ENCODE measurements at places on chromosomes 7 and 10.

DNA sequence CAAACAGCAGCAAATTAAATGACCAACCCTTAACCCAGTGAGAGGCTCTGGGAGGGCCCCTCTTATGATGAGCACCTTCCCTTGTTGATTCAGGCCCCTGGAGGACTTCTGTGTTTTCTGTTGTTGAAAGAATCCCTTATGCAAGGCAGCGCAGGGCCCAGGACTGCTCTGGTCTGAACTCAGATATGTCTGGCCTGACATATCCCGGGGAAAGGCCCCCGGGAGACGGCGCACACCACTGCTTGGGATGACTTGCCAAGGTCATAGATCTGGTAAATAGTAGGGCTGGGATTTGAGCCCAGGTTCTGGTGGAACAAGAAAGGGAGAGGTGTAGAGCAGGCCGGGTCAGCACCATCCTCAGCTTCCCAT, 124.0 kb downstream of the AOAH start:
- DNase-seq = no peak

GRCh38 chr10:78071140-78071856, 37.6 kb downstream of the RPS24 start:
- DNase-seq = no peak

- no peak for DNase-seq
These were observed 9.3 kb downstream of the LIPA start for GRCh38 chr10:89242345-89242684.

DNA sequence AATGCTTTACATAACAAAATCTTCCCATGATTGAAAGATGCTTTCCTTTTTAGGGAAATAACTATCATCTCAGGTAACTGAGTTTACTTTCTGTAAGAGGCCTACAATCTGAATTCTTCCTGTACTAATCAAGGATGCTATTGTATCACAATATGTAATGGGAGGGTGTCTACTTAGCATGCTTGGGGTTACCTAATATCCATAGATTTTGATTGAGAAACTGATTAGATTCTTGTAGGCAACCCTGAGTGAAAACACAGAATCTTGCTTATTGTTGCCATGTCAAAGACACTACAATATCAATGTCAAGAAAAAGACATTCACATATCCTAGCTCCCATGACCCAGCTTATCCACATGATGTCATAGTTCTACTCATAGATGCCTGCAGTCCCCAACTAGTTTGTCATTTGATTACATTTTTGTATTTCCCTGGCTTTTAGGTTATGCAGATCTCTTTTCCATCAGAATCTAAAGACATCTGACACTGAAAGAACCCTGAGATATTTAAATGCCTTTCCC, 62.4 kb downstream of the PON1 start:
- no peak for DNase-seq

DNA sequence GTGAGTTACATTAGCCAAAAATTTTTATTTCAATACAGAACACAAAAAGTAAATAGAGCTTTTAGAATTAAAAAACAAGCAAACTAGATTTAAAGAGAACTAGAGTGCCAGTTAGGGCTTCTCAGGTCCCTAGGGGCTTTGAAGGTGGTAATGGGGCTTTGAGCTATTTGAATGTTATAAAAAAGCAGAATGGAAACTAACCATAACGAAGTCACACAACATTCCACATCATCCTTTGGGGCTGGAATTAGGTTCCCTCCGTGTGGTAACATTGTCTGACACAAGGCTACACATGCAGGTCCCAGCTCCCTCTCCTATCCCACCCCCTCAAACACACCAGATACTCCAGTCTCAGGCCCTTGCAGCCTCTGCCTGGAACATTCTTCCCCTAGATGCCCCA, 15.3 kb downstream of the JAZF1 start:
- DNase-seq = no peak

DNA sequence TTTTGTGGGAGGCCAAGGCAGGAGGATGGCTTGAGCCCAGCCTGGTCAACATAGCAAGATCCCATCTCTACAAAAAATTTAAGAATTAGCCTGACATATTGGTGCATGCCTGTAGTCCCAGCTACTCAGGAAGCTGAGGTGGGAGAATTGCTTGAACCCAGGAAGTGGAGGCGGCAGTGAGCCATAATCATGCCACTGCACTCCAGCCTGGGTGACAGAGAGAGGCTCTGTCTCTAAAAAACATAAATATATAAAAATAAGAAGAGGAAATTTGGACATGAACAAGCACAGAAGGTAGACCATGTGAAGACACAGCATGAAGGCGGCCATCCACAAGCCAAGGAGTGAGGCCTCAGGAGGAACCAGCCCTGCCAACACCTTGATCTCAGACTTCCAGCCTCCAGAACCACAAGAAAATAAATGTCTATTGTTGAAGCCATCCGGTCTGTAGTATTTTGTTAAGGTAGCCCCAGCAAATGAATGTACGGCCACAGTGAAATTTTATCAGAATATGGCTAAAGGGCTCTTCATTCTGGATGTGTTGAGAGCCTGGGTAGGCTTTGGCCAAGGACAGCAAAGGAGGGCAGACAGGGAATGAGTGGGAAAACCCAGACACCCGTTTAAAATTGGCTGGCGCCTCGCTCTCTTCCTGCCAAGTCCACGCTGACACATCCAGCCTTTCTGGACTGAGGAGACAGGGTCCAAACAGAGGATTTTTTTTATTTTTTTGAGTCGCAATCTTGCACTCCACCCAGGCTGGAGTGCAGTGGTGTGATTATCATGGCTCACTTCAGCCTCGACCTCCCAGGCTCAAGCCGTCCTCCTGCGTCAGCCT, 12.9 kb upstream of the GRID2IP start:
- DNase-seq = no peak

DNA sequence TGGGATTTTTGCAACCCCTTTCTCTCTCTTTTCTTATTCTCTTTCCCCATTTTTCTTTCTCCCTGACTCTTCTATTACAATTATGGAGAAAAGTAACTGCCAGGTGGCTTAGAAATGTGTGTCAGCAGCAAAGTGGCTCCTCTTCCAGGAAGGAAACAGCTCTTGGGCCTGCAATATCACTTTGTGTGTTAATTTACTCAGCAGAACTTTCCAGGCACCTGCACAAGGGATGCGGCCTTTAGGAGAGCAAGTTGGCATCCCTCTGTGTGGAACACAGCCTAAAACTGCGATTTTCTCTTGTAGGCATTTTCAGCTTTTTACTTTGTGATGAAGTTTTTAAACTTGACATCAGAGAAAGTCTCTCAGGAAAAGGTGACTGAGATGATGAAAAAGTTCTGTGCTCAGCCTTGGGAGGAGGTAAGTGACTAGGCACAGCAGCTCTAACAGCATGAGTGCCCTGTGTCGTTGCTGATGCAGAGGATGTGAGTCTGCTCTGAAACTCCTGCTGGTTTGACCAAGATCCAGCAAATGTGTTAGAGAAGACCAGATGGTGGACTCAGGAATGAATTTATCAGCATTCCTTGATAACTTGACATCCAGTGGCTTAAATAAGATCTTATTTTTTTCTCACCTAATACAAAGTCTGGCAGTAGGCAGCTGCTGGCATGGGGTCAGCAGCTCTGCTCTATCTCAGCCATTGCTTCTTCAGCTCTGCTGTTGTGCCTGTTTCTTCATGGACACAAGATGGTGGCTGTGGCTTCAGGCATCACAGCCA, 47.4 kb upstream of the CC2D2B start:
- DNase-seq = no peak

DNA sequence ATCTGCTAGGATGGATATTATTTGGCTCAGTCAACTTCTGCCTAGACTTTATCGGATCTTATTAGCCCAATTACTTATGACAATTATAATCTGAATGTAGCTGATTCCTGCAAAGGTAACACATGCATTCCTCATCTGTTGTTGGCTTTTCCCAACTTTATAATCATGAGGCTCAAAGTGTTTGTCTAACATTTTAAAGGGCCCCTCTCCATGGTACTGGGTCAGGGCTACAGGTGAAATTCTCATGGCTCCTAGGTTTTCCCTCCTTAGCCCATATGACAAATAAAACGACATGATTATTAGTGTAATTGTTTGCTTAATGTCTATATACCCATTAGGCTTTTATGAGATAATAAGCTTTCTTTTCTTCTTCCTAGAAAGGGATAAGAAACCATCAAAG, 4.2 kb upstream of the LRGUK start:
- no peak for DNase-seq

GRCh38 chr10:51095444-51095843, 21.2 kb downstream of the PRKG1 start:
- DNase-seq = no peak

GRCh38 chr10:33791272-33791660, 456.8 kb upstream of the NRP1 start:
- no peak for DNase-seq

- DNase-seq = no peak
These were observed 35.3 kb upstream of the ZNF488 start for GRCh38 chr10:47419421-47419820.

DNA sequence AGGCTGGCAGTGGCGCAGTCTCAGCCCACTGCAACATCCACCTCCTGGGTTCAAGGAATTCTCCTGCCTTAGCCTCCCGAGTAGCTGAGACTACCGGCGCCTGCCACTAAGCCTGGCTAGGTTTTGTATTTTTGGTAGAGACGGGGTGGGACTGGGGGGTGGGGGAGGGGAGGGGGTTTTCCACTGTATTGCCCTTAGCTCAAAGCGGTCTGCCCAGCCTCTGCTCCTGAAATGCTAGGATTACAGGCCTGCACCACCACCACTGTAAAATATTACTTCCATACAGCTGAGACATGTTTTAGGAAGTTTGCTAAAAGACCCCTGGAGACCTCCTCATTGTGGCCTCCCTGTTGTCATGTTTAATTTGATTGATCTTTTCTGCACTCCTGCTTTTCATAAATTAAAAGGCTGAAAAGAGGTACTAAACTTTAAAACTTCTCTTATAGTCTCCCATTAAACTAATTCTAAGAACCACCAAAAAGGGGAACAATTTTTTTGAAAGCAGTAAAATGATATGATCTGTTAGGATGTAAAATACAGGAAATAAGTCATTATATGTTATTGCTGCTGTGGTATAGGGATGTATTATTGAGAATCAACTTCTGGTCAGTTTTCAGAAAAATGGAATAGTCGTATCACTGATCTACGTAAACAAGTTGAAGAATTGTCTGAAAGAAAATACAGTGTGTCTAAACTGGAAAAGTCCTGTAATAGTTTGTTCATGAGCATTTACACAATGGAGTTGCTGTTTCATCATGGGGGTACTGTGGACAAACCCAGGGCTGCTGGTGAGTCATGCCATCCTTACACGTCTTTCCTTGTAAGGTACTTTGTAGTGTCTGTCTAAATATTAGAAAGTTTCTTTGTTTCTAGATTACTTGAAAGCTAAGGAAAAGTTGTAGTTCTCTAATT, 72.9 kb upstream of the TMEM248 start:
- no peak for DNase-seq

- no peak for DNase-seq
These were observed 2.5 kb upstream of the MEST start for GRCh38 chr7:130489140-130489983.

DNA sequence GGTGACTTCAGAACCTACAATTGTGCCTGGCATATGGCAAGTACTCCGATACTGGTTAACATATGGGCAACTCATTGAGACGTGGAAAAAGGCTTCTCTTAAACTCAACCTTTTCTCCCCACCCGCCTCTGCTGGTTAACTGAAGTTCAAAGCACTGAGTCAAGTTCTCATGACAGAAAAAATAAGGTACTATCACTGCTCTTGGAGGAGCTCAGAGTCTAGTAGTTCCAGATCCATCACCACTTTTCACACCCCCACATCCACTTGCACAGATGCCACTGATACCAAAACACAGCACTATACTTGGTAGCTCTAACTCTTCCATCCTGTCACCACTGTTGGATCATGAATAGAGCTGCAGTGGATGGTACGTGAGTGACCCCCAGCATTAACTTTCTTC, 36.2 kb downstream of the CCDC6 start:
- DNase-seq = no peak

All from hypothalamus (tissue), 51 donors.